ENCODE measurements at places on chromosomes 7 and 10. TPM values are rescaled to one million over a fixed set of nuclear protein-coding genes. Genes with fewer than 3 reads are reported as not detected.

DNA sequence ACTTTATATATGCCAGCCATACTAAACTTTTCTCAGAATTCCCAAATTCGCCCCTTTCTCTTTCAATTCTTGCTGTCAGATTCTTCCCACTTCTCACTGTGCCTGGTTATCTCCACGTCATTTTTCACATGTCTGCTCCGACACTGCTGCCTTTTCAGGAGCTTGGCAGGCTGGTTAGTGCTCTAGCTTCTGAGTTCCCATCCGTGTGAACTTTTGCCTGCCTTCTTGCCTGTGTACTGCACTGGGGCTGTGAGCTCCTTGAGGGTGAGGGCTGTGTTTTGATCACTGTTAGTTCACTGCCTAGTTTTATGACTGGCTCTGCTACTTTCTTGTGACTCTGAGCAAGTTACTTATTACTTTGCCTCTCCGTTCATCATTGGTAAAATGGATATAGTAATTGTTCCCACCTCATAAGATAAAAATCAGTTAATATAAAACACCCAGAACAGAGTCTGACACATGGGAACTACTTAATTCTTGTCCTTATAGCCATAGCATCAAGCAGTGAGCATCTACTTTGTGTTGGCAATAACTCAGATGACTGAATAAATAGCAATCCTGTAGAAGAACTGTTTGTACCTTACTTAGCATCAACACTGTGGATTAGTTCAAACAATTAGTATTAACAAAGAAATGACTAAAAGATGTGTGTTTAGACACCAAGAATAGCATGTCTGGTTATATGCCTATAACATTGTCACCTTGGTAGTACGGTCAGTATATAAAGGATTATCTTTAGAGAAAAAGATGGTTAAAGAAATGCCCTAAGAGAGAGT lies 5.5 kb downstream of the GSTO1 start:
- H3K27ac ChIP-seq = no peak overlapping the region
- H3K4me3 ChIP-seq = no peak overlapping the region
- H3K36me3 ChIP-seq = peaks cover 25% of the 10 kb centered on the region
- H3K4me1 ChIP-seq = peaks cover 34% of the 10 kb centered on the region
- DNase-seq = no peak
- H3K27me3 ChIP-seq = no peaks in the 10 kb centered on the region

DNA sequence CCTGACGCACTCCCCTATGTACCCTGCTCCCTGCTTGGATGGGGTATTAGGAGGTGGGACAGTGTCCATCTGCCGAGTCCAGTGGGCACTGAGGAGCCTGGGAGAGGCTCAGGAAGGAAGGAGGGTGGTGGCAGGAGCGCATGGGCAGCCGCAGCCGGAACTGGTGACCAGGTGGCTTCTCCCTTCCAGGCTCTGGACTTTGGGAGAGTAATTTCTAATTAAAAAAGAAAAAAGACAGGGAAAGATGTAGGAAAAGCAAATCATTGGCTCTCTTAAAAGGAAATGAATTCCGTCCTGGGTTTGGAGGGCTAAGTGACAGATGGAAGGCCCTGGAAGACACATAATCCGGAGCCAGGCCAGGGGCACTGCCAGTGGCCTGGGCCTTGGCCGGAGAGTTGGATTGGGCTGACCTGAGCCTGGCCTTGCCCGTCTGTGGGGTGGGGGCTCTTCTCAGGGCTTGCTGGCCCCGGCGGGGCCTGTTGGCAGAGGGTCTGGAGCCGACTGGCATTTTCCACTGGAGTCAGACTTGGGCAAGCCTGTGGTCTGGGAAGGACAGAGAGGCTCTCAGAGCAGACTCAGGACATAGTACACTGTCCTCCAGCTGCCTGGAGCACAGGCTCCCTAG lies 63.0 kb downstream of the NEURL1 start:
- H3K27me3 ChIP-seq = peaks cover 78% of the 10 kb centered on the region
- no peak for DNase-seq
- H3K4me1 ChIP-seq = no peaks in the 10 kb centered on the region
- no peak overlapping the region for H3K4me3 ChIP-seq
- no peaks in the 10 kb centered on the region for H3K36me3 ChIP-seq

DNA sequence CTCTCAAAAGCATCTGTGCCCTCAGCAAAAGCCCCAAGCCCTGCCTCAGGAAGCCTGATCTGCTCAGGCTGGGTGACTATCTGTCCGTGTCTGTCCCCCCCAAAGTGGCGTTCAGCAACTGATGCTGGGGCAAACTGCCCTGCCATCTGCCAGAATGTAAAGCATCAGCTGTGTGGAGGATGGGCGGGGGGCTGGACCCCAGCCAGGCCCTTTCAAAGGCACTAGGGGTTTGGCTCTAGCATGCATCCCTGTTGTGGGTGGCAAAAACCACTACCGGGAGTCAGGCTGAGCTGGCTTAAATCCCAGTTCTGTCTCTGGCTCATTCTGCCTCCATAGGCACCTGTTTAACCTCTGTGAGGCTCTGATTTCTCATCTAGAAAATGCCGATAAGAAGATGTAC lies 35.5 kb downstream of the GPRIN2 start:
- H3K4me1 ChIP-seq = peaks cover 8% of the 10 kb centered on the region
- H3K27me3 ChIP-seq = no peaks in the 10 kb centered on the region
- no peaks in the 10 kb centered on the region for H3K36me3 ChIP-seq
- H3K4me3 ChIP-seq = no peak overlapping the region
- peak; percentile 11 for DNase-seq

DNA sequence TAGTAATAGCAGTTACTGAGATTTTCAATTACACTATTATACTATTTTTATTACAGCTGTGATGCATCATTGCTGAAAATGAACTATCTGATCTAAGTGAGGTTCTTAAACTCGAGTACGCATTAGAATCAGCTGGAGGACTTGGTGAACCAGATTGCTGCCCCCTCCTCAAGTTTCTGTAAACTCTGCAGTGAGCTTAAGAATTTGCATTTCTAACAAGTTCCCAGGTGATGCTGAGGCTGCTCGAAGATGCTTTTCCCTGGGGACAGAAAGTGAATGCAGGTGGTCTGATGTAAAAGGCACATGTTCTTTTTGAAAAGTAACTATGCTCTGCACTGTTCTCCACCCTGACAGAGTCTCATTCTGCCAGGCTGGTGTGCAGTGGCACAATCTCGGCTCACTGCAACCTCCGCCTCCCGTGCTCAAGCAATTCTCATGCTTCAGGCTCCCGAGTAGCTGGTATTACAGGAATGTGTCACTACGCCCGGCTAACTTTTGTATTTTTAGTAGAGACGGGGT lies 12.5 kb downstream of the RNF133 start:
- peaks cover 8% of the 10 kb centered on the region for H3K4me1 ChIP-seq
- H3K4me3 ChIP-seq = no peak overlapping the region
- H3K27ac ChIP-seq = no peak overlapping the region
- peaks cover 3% of the 10 kb centered on the region for H3K36me3 ChIP-seq
- no peaks in the 10 kb centered on the region for H3K27me3 ChIP-seq

- no peak for DNase-seq
- H3K4me1 ChIP-seq = peaks cover 21% of the 10 kb centered on the region
- no peaks in the 10 kb centered on the region for H3K27me3 ChIP-seq
- H3K27ac ChIP-seq = no peak overlapping the region
- no peak overlapping the region for H3K4me3 ChIP-seq
Observed at GRCh38 chr7:14687777-14688176, 214.8 kb downstream of the DGKB start.

DNA sequence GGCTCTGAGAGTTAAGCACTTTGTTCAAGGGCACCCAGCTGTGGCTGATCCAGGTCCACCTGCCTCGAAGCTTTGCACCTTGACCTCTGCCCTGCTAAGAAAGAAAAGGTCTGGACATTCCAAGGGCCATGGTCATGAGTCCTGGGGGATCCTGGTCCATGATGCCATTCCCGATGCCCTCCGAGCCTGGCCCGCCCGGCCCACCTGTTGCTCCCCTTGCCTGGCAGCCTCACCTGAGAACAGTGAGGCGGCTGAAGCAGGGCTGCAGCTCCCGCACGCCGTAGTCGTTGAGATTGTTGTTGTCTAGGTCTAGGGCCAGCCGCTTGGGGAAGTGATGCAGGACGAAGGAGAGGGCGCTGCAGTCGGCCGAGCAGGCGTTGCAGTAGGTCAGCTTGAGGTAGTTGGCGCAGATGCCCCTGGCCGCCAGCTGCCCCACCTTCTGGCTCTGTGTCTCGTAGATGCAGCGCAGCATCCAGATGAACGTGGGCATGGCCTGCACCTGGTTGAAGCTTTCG lies 27.5 kb downstream of the NOD1 start:
- H3K36me3 ChIP-seq = peaks cover 6% of the 10 kb centered on the region
- no peak for DNase-seq
- H3K4me3 ChIP-seq = no peak overlapping the region
- H3K27ac ChIP-seq = no peak overlapping the region

DNA sequence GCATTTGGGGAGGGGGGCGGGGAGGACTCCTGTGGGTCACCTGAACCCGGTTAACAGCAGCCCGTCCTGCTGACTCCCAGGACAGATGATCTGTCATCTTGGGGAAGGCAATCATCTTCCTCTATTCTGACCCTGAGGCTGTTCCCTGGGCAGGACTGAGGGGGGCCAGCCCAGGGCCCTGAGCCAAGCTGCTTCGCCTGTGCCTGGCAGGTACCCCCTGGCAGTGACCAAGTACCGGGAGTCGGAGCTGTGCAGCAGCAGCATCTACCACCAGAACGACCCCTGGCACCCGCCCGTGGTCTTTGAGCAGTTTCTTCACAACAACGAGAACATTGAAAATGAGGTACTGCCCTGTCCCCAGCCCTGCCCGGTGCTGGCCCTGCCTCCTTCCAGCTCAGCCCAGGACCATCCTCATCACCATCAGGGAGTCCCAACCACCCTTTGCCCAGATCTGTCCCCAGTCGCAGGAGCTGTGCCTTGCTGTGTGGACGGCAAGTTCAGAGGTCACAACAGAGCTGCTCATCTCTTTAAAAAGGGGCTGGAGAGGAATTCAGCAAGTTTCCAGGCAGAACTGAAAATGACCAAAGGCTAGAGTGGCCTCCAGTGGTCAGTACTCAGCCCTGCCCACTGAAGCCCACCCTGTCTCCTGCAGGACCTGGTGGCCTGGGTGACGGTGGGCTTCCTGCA lies 8.1 kb downstream of the AOC1 start:
- H3K4me1 ChIP-seq = no peaks in the 10 kb centered on the region
- H3K36me3 ChIP-seq = no peaks in the 10 kb centered on the region

TSPAN13 gene
- total RNA-seq = 148 TPM

PNLIPRP2 gene
- total RNA-seq = not detected

VOPP1 gene
- total RNA-seq = 106 TPM

CYP2C18 gene
- 13.0 TPM for total RNA-seq

PLAU gene
- total RNA-seq = 706 TPM

MYL10 gene
- total RNA-seq = not detected
